HuH-7.5 (cell line): ENCODE measurements at places on chromosomes 7 and 10.

GRCh38 chr10:106479636-106480035, 684.9 kb downstream of the SORCS1 start:
- no peak for DNase-seq

DNA sequence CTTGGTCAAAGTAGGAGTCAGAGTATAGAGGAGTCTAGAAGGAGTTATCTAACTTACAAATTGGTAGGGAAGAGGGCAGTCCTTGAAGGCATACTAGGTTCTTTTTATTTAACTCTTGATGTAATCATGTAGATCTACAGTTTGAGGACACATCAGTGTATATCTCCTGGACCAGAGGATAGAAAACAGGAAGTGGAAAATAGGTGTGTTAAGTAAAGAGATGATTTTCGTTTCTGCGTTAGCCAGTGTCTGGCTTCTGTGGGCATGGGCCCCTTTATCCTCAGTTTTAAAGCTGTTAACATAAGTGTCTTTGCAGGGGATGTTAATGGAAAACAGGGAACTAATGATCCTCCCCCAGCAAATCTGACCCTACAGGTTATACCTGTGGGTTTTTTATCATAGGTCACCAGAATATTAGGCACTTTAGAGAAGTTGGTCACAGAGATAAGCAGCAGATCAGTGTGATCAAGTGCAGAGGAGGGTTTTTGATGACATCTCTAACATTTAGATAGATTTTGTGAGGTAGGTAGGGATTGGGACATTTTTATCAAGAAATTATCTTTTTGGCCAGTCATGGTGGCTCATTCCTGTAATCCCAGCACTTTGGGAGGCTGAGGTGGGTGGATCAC, 58.6 kb upstream of the PRSS1 start:
- no peak for DNase-seq

DNA sequence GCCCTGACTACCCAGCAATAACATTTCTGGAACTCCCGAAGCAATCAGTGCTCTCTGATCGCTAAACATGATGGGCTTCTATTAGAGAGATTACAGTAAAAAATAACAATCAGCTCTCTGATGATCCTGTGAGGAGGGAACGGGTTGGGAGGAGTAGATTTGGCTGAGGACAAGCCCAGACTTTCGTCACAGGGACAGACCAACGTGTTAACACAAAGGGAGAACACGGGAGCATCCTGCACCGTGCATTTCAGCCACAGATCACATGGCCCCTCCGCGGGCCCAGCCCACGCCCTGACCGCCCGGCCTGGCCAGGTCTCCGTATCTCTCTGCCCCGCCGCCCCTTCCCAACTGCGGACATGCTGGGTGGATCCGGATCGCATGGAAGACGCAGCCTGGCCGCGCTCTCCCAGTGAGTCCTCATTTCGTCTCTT, 95.0 kb upstream of the AGBL3 start:
- peak; percentile 41 for DNase-seq

GRCh38 chr7:125459038-125459437, 529.4 kb upstream of the POT1 start:
- no peak for DNase-seq

DNA sequence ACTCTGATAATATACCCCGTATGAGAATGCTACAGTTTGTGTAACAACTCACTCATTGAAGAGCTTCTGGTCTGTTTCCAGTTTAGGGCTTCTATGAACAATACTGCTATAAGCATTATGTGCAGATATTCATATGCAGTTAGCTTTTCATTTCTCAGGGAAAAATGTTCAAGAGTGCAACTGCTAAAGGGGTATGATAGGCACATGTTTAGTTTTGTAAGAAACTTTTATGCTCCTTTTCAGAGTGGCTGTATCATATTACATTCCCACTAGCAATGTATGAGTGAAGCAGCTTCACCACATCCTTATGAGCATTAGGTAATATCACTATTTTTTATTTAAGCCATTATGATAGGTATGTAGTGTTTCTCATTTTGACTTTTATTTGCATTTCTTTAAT, 182.6 kb upstream of the CXCL12 start:
- DNase-seq, result no peak

- DNase-seq, result no peak
Observed at GRCh38 chr10:22379059-22379458, 33.8 kb downstream of the SPAG6 start.

GRCh38 chr7:70836279-70836678, 295.7 kb upstream of the GALNT17 start:
- DNase-seq, result no peak

DNA sequence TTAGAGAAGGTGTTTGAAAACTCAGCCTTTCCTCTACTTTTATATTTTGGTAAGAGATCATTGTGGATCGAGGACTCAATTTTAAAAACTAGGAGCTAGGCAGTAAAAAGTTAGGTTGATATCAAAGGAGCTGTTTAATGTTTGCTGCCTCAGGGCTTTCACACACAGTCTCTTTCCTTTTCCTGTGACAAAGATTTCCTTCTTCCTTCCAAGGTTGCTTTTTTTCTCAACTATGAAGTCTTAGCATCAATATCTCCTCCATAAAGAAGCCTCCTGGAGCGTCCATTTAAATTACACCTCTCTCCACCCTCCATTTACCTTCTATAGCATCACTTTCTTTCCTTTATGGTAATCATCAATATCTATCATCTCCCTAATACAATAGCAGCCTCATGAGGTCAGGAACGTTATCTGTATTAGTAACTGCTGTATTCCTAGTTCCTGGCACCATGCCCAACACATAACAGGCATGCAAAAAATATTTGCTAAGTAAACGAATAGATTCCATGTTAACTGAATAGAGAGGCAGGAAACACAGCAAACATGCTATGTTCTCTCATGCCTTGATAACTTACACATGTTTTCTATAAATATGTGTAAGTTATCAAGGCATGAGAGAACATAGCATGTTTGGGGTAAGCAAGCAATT, 48.5 kb downstream of the GNAT3 start:
- DNase-seq, result no peak

DNA sequence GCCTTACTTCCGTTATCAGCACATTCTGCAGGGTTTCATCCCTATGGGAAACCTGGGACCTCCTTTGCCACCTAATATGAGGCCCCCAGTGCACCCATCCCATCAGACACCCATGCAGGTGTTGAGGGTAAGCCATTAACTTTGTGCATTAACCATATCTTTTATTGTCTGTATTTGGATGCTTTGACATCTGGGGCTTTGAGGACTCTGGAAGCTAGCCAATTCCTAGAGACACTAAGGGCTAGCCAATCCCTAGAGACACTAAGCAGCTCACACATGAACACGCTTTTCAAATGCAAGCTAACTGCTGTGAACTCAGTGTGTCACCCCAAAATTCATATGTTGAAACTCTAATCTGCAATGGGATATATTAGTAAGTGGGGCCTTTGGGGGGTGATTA, 272.5 kb upstream of the COBL start:
- no peak for DNase-seq

DNA sequence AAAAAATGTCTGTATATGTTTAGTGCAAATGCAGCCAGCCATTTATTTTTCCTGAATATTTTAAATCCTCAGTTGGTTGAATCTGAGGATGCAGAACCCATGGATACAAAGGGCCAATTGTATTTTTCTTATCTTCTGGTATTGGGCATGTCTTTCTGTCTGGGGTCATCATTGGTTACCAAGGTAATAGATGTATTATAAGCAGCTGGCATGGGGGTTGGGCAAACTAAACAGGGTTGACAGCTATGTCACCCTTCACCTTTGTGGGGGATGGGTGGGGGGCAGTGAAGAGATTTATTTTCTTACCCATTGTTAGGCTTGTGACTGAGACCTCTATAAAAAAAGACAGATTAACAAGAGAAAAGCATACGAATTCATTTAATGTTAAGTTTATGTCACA, 38.8 kb downstream of the CDHR3 start:
- DNase-seq, result no peak

- no peak for DNase-seq
Observed at GRCh38 chr10:102153093-102153620, 968 bp downstream of the NOLC1 start.
